ENCODE measurements at places on chromosomes 13 and 19. TPM values are rescaled to one million over a fixed set of nuclear protein-coding genes. Genes with fewer than 3 reads are reported as not detected.

GRCh38 chr13:110012102-110012739, 225.8 kb upstream of the IRS2 start:
- no peak for DNase-seq

DNA sequence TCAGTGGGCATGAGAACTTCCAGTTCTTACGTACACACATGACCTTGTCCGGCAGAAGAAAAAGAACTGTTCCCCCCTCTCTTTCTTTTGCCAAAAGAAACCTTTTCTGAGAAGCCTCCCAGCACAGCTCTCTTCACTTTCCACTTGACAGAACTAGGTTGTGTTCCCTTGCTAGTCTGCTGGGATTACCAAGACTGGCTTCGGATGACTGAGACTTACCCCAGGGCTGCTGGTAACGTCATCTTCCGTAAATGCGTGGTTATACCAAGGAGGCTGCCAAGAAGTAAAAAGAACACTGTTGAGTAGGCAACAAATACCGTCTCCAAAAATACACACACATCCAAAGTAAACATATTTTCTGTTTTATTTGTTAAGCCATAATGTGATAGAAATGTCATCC, 908.2 kb downstream of the EFNB2 start:
- no peak for DNase-seq

GRCh38 chr19:11581740-11582139, 4.3 kb upstream of the ACP5 start:
- DNase-seq, result no peak

DNA sequence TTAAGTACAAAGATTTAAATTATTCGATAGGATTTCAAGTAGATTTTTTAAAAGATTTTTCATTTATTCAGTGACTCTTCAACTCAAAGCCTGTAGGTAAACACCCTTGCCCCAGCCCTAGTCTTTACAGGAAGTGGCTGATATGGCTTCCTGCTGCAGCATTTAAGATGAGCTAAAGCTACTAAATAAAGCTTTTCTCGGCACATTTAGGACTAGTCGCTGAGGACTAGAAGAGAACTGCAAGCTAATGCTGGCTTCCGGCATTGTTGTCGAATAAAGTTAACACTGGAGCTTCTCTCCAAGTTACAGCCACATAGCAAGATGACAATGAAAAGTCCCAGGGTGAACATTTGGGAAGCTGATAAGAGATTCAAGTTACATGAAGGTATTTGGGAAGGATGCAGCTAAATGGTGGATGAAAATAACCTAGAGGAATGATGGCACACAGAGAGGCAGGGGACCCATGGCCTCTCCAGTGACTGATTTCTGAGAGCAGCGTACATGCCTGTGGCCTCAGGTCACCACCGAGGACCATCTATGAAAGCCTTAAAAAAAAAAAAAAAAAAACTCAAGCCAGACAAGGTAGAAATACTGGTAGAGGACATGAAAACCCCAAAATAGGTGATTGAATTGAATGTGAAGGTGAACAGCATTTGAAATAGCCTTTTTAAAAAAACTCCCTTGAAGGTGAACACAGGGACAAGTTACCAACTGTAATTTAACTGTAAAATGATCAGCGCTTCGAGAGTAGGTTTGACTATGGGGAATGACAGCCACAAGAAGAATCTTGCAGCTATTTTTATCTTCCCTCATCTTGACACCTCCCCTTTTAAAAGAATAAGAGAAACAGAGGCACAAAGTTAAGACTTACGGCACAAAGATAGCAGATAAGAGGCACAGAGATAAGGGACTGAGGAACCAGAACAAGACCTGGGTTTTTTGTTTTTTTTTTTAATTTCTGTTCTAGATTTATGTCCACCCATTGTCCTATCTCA, 155.4 kb downstream of the DCT start:
- no peak for DNase-seq

GRCh38 chr13:112881656-112882554, 87.1 kb upstream of the MCF2L start:
- no peak for DNase-seq

DNA sequence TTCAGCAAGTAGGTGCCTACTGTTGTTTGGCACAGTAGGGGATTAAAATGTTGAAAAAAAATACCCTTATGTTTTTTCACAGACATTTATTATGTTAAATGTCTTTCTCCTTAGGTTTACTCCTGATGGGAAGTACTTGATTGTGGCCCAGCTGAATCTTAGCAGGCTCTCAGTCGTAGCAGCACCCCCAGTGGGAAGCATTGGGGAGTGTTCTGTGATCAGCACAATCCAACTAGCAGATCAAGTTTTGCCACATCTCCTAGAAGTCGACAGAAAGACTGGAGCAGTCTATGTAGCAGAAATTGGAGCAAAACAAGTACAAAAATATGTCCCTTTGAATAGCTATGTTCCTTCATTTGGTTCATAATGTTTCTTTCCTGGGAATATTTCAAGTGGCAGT, 9.3 kb downstream of the NHLRC3 start:
- no peak for DNase-seq

GRCh38 chr13:75657111-75657510, 21.0 kb downstream of the LMO7 start:
- DNase-seq, result no peak

DNA sequence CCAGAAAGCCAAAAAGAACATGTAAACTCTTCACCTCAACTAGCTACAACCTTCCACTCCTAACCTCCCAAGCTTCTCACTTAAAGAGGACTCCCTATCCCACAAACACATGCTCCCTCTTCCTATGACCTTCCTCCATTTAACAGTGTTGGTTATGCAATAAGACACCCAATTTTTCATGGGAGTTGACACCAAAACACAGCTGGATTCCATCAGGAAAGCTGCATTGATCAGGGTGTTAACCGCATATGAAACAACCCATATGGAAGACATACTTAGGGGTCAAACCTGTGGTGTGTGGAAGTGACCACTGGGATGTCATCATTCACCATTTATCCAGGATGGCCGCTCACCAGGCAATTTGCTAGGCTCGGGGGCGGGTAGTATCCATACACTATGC, 21.9 kb downstream of the ZNF473 start:
- DNase-seq, result no peak

ZNF415 gene
- total RNA-seq, result 12.7 TPM

ZNF28 gene
- 11.1 TPM for total RNA-seq

SYCN gene
- total RNA-seq, result not detected

CGB5 gene
- not detected for total RNA-seq

Measured in mesenteric fat pad (tissue), 1 donor.